H9 (cell line): ENCODE measurements at places on chromosomes 1 and 21.
A peak's percentile ranks its signal among the peaks of the same experiment; 100 is the strongest.

DNA sequence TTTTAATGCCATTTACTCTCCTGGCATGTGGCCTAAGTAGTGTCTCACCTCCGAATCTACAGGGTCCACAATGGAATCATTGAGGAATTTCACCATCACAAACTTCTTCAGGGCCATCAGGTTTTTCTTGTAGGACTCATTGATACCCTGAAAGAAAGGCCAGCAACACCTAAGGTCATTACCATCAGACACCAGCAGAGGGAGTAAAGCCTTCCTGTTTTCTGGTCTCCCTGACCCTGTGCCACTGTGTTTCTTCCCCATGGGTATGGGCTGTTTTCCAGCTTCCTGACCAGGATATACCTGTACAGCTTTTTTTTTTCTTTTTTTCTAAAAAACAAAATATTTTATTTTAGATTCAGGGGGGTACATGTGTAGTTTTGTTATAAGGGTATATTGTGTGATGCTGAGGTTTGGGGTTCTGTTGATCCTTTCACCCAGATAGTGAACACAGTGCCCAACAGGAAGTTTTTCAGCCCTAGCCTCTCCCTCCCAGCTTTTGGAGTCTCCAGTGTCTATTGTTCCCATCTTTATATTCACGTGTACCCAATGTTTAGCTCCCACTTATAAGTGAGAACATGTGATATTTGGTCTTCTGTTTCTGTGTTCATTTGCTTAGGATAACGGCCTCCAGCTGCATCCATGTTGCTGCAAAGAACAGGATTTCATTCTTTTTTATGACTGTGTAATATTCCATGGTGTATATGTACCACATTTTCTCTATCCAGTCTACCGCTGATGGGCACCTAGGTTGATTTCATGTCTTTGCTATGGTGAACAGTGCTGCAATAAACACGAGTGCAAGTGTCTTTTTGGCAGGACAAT, 18.3 kb downstream of the PPT1 start:
- DNase-seq, result peak; percentile 70

- DNase-seq, result peak; percentile 13
Observed at GRCh38 chr1:223233019-223233409, 90.0 kb upstream of the TLR5 start.

DNA sequence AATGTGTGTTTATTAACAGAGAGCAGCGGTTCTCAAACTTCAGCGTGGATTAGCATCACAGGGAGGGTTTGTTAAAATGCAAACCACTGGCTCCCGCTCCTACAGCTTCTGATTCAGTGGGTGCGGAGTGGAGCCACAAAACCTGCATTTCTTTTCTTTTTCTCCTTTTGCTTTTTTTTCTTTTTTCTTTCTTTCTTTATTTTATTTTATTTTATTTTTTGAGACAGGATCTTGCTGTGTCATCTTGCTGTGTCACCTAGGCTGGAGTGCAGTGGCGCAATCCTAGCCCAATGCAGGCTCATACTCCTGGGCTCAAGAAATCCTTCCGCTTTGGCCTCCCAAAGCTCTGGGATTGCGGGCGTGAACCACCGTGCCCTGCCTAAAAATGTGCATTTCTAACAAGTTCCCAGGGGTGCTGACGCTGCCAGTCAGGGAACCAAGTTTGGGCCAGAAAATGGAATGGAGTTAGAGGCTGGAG, 20.9 kb upstream of the SLC1A7 start:
- DNase-seq, result peak; percentile 46

DNA sequence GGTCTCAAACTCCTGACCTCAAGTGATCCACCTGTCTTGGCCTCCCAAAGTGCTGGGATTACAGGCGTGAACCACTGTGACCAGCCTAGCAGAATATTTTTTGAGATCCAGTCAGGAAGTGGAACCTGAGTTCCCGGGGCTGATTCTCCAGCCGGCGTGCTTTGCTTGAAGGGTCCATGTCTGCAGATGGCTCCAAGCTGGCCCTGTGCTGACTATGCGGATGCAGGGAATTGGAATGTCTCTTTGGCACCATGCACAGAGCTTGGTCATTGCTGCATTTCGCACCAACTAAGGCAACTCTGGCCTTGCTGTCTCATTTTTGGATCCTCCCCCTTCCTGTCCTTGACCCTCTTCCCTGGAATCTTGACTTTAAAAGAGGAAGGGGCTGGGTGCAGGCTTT, 28.1 kb downstream of the ARHGEF10L start:
- DNase-seq, result no peak

DNA sequence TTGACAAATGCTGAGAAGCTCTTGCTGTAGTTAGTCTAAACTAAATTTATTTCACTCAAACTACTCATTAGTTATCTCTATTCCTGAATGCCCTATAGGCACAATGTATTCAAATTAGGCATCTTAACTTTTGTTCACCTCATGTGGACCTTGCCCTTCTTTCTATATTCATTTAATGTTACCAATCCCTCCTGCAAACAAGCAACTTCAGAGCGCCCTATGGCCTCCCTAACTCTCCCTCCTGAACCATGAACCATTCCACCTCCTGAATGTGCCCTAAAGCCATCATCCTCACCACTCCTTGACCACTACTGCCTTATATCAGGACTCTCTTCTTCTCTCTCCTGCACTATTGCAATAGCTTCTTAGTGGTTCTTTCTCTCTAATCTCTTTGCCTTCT, 34.8 kb upstream of the SAMD13 start:
- no peak for DNase-seq

DNA sequence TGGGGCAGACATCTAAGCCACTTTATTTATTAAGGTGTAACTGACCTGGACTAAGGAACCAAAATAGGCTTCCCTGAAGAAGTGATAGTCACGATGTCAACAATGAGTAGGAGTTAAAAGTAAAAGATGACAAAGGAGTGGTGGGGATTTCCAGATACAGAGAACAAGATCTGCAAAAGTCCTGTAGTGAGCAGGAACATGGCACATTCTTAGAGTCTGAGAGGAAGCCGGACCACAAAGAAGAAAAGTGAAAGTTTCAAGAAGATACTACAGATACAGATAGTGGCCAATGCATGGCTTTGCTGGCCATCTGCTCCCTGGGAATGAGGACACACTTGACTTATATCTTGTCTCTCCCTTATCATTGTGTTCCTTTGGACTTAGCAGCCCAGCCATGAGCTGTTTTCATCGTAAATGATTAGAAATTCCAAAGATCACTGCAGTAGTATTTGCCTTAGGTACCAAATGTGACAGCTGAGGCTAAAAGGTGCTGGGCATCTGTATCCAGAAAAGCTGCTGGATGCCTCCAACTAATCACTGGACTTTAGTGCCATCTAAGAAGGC, 302.4 kb upstream of the NR5A2 start:
- no peak for DNase-seq

DNA sequence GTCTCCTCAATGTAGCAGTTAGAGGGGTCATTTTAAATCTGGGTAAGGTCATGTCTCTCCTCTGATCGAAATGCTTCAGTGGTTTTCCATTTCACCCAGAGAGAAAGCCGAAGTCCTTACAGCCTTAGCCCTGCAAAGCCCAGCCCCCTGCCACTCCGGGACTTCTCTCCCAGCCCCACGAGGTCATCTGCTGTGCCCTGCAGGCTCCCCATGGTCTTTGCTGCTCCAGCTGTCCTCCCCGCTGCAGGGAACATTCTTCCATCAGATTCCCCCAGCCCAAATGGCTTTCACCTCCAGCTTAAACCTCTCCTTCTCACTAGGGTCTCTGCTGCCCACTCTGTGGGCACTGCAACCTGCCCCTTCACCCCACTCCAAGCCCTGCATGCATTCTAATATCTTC, 626.5 kb downstream of the NPHP4 start:
- DNase-seq, result no peak

DNA sequence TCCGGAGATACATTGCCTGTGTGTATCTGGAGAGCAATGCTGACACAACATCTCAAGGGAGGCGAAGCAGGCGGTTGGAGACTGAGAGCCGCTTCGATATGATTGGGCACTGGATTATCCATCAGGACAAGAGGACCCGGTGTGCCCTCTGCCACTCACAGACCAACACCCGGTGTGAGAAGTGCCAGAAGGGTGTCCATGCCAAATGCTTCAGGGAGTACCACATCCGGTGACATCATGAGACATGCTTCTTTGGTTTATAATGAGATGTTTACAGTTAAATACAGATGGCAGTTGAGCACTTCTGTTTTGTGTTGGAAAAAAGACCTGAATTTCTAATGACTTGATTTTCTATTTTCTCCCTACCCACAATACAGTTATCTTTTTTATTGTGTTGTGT, 12.1 kb downstream of the PGBD2 start:
- DNase-seq, result no peak

GRCh38 chr1:6440198-6441126, 15.9 kb downstream of the ESPN start:
- peak; percentile 85 for DNase-seq

GRCh38 chr1:53835491-53835890, 2.6 kb downstream of the NDC1 start:
- no peak for DNase-seq

GRCh38 chr21:41777951-41778815, 11.3 kb upstream of the RIPK4 start:
- peak; percentile 95 for DNase-seq

GRCh38 chr1:113007706-113008364, 51.8 kb upstream of the SLC16A1 start:
- DNase-seq, result no peak
